ENCODE measurements at places on chromosomes 1 and 21.

- no peak for DNase-seq
Measured at GRCh38 chr1:172955161-172955815, 95.5 kb downstream of the TNFSF18 start.

GRCh38 chr1:172425339-172425738, 4.9 kb downstream of the C1orf105 start:
- no peak for DNase-seq

- DNase-seq = no peak
Measured at GRCh38 chr1:155256058-155256852, 972 bp upstream of the ENTREP3 start.

DNA sequence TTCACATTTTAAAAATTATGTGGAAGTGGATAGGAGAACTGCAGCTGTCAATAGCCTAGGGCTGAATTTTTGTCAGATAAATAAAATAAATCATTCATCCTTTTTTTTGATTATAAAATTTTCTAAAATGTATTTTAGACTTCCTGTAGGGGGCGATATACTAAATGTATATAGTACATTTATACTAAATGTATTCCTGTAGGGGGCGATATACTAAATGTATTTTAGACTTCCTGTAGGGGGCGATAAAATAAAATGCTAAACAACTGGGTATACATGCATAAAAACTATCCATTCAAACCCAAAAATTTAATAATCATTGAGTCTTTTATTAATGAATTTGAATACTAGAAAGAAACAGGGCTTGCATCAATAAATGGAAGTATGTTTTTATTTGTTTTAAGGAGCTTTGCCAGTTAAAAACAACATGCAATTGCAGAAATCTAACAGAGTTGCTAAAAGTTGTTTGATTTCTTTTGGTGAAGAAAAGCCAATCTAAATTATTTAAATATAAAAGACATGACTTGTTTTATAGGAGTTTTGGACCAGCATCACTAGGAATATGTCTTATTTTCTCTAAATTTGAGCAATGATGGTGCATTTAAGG, 31.4 kb downstream of the CLCA1 start:
- peak; percentile 62 for DNase-seq

- no peak for DNase-seq
Measured at GRCh38 chr1:56284928-56285327, 294.4 kb downstream of the PLPP3 start.

DNA sequence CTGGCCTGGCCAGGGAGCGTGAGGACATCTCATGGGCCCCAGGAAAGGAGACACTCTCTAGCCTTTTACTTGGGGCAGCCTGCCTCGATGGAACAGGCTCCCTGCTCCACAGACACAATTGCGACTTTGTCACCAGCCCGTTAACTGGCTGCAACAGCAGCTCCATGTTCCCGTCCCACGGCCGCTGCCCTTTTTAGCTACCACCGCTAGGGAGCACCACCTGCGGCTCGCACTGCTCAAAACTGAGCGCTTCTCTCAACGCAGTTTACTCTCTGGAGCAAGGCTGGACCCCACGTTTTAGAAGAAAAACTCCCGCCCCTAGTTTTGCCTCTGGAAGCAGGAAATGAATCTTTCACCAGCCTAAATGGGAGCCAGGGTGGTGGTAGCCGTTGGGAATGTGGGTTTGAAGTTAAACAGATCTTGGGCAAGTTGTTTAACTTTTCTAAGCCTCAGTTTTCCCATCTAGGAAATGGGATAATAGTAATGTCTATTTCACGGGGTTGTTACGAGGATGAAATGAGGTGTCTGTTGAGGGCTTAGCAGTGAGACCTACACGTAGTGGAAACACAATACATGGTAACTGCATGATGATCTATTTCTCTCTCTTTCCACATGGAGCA, 3.5 kb upstream of the LRRC38 start:
- DNase-seq = peak; percentile 83

DNA sequence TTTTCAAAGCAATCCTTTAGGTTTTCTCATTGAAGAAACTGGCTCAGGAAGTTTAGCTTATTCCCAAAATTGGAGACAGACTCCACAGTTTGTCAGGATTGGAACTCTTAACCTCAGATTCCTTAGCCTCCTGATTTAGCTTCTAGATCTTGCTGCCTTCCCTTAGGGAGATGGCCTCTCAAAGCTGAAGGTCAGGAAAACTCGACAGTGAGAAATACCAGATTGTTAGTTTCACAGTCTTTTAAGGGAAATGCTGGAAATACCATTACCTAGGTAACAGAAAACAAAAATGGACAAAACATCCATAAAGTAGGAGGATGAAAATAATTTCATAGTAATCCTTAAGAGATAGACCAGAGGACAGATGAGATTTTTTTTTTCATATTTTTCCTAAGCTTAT, 7.8 kb downstream of the RASAL2 start:
- DNase-seq = no peak
